HuH-7 (cell line): ENCODE measurements at places on chromosomes 6 and 20.

DNA sequence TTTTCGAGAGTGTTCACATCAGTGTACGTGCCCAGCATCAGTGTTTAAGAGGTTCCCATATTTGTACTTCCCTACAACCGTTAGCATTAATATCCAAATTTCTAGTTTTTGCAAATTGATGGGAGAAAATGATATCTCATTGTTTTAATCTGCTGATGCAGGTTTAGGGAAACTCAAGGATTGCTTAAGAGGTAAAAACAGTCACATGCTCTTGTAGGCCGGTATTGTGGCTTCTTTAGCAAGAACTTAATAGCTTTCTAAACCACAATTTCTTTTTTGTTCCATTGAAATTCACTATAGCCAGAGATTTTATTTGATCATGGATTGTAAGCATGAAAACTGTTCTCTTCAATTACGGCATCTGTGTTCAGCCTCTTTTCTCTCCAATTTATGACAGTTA is 29.5 kb downstream of the BEND6 start:
- no peak for DNase-seq

DNA sequence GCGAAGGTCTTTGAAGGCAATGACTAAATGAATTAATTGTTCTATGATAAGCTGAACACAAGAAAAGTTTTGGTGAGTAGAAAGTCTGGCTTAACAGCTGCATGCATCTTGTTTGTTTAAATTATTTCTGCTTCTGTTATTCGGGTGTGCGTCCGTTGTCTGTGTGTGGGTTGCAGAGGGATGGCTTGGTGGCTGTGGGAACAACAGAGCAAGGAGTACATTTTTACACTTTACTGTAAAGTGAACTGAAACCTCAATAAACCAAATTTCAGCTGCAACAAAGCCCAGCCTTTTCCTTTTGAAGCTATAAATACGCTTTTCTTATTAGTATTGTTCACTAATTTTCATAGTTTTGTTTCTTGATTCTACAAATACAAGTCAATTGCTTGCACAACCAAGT is 3.5 kb upstream of the LAMP5 start:
- no peak for DNase-seq

DNA sequence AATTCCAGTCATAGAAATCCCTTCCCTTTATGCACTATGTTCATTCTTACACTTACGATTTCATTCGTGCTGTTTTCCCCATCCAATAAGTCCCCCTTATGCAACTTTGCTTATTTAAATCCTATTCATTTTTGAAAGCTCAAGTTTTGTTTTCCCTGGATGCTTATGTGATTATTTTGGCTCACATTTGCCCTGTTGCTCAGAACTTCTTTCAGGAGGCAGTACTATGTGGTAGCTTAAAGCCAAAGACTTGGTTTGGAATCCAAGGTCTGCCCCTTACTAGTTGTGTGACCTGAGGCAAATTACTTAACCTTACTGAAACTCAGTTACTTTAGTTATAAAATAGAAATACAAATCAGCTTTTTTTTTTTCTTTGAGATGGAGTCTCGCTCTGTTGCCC is 59.6 kb downstream of the MOXD1 start:
- no peak for DNase-seq

DNA sequence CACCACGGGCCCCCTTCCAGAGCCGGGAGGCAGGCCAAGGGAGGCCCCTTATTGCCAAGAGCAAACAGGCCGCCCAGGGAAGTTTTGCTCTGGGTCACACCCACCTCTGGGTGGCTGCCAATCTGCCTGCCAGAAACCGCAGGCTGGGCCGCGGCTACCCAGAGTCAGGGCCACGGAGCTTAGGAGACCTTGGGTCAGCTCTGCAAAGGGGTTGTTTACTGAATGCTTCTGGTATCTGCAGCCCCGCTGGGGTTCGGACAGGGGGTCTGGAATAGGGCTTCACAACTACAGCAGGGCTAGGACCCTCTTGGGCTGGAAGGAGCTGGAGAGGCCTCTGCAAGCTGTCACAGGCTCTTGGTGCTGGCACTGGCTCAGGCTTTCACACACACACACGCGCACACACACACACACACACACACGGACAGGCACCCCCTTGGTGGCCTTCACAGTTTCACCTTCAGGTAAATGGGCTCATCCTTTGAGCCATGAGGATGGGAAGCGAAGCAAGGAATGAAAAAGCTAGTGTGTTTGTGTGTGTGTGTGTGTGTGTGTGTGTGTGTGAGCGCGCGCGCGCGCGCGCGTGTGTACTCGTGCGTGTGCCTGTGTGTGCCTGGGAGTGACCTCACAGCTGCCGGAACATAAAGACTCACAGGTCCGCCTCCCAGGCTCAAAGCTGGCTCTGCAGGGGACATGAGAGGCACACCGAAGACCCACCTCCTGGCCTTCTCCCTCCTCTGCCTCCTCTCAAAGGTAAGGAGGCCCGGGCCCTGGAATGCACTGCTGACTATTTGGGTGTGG is at the start of gene CCN5:
CCN5 (plus strand) TSS at position 669 of the 798 bp plus-strand sequence; CDS start at position 691, 22 bp downstream.
- DNase-seq = peak; percentile 67

DNA sequence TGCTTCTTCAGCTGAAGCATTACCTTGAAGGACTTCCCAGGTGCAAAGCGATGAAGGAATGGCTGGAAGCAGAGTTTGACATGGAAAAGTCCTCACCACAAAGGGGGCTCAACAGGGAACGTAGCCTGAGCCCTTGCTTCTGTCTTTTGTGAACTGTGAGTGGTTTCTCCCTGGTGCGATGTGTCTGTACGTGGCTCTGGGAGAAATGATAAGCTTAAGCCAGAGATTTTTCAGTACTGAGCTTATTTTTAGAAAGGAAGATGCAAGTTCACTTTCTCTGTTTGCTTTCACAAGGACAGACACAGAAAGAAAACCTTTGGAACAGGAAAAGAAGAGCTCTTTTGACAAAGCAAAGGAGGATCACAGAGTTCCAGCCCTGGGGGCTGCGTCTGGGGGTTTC is 79.4 kb downstream of the DACT2 start:
- no peak for DNase-seq

GRCh38 chr20:51510169-51510568 is 32.4 kb downstream of the NFATC2 start:
- DNase-seq = no peak

DNA sequence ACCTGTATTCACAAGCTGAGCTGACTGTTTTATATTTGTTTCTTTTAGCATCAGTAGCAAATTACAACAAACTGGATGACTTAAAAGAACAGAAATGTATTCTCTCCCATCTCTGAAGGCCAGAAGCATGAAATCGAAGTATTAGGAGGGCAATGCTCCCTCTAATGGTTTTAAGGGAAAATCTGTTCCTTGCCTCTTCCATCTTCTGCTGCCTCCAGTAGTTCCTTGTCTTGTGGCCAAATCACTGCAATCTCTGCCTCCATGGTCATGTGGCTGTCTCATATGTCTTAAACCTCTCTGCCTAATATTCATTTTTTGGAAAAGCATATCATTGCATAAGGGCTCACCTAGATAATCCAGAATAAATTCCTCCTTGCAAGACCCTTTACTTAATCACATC is 25.2 kb upstream of the ASCC3 start:
- no peak for DNase-seq

GRCh38 chr6:33160728-33161344 is 31.4 kb downstream of the COL11A2 start:
- DNase-seq = no peak

DNA sequence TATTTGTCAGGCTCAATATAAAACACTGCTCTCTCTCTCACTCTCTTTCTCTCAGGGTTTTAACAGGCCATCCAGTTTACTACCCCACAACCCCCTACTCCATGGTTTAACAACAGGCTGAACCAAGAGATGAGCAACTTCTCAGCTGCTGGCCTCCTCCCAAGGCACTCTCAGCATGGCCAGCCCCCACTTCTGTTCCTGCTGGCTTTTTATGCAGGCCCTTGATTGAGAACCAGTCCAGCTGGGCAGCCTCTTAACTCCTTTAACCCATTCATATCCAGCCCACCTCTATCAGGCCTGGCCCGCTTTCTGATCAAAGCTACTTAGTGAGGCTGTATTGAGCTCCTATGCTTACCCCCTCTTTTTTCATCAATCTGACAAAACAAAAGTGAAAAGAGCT is 346.8 kb upstream of the POU3F2 start:
- DNase-seq = no peak

DNA sequence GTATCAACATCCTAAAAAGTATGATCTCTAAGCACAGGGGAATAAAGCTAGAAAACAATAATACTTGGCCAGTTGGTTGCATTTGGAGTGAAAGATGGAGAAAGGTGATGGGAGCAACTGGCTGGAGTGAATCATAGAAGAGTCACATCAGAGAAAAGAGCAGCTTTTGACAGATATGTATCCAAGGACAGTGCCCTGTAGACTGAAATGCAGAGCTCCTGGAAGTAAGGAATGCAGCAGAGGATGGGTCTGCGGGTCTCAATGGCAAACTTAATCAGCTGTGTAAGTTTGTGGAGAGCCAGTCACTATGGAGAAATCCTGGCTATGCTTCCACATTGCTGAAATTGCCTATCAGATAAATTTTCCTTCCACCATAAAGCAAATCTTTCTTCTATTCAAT is 253.6 kb upstream of the PRND start:
- DNase-seq = no peak

GRCh38 chr20:56860413-56860812 is 231.3 kb downstream of the TFAP2C start:
- DNase-seq = no peak

DNA sequence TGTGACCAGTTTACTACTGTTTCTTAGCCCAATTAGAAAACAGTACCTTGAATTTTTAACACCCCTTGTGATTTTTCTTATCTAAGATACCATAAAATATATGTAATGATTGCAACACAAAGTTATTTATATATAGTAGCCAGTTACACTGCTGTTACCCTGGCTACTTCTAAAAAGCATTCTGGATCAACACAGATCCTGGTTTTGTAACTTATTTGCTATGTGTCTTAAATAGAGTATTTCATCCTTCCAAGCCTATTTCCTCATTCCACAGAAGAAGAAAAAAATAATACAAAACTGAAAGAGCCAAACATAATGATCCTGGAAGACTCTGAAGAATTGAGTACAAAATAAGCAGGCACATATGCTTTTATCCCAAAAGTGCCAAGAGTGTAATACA is 19.0 kb upstream of the GSTA4 start:
- DNase-seq = peak; percentile 8

- no peak for DNase-seq
Measured at GRCh38 chr20:40706977-40707582, 18.0 kb upstream of the MAFB start.

DNA sequence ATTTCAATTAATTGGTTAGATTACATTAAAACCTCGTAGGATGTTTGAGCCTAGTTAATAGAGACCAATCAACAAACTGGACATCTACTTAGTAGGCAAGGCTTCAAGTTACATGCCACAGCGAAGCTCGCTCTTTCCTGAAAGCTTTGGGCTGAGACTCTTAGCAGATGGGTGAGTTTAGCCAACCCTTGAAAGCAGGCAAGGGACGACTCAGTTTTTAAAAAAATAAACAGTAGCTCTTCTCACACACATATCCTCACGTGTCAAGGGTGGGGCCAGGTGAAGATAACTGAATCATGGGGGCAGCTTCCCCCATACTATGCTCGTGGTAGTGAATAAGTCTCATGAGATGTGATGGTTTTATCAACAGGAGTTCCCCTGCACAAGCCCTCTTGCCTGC is 775 bp downstream of the MTFR2 start:
- DNase-seq = no peak

DNA sequence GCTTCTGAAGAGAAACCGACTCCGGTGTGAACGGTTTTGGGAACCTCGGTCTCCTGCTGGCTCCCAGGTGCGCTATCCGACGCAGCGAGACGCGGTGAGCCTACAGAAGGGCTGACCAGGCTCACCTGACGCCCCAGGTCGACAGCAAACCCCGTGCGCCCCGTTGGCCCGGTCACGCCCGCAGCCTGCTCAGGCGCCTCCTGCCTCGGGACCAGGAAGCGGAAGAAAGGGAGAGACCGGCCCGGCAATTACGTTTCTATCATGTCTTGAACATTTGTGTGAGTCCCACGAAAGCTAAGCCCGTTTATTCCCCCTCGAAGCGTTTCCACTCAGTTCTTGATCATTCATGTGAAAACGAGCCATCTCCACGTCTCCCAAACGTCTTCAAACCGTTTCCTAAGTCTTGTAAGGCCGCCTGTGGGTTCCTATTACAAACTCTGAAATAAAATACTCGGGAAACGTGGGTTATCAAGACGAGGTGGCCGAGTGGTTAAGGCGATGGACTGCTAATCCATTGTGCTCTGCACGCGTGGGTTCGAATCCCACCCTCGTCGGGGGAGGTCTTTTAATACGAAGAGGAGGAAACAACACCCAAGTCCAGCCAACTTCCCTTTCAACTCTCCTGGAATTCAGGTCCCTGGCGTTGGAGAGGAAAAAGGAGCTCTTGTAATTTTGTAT is 150.5 kb upstream of the PRSS16 start:
- DNase-seq = peak; percentile 4

GRCh38 chr20:44776980-44777379 is 31.3 kb downstream of the KCNK15 start:
- DNase-seq = peak; percentile 33

- DNase-seq = no peak
Measured at GRCh38 chr20:63946986-63947637, 9.1 kb downstream of the UCKL1 start.

- DNase-seq = no peak
Measured at GRCh38 chr6:105359419-105360370, 43.2 kb downstream of the PREP start.

GRCh38 chr6:169723200-169723909 is 945 bp downstream of the PHF10 start:
- peak; percentile 37 for DNase-seq

- DNase-seq = no peak
Measured at GRCh38 chr6:143755301-143755744, 77.6 kb downstream of the PHACTR2 start.

- DNase-seq = no peak
Measured at GRCh38 chr20:53399592-53400335, 193.9 kb downstream of the ZNF217 start.

- DNase-seq = no peak
Measured at GRCh38 chr6:88695937-88696336, 267.5 kb downstream of the RNGTT start.

GRCh38 chr6:128914051-128914450 is 31.1 kb downstream of the LAMA2 start:
- DNase-seq = no peak

- DNase-seq = no peak
Measured at GRCh38 chr6:31971279-31971992, 502 bp downstream of the DXO start.

DNA sequence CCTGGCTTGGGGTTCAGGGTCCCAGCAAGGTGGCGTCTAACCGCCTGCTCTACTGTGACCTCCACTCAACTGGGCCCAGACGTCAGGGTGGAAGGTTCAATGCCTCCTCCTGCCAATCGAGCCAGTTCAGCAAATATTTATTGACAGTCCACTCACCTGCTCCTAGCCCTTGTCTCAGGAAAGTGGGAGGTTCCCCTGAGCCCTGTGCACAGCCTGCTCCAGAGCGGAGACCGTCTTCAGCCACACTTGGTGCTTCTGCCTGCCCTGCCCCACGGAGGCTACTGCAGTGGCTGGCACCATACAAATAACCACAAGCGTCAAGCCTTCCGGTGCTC is 6.1 kb downstream of the CCDC167 start:
- DNase-seq = no peak

DNA sequence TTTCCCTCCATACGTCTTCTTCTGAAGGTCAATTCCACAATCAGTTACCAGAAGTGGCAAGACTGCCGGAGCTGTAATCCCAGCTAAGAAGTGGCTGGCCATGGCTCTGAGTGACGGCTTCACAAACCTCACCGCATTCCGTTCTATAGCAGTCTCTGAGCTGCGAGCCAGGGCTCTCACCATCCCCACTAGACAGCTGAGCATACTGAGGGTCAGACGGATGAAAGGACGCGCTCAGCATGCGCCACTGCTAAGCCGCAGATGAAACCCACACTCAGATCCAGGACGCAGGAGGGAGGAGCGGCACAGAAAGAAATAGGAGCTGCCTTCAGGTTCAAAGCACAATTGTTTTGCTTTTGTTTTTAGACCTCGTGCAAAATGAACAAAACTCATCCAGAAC is 97.9 kb downstream of the ANKRD60 start:
- DNase-seq = no peak
